Left lung (tissue), 14 donors: ENCODE measurements at places on chromosomes 5 and 9. TPM values are rescaled to one million over a fixed set of nuclear protein-coding genes. Genes with fewer than 3 reads are reported as not detected.

Gene CDH9
- polyA plus RNA-seq: not detected

Gene RNF183
- polyA plus RNA-seq: 0.59 TPM

Gene ANKRD18B
- polyA plus RNA-seq: 0.46 TPM

Gene MAMDC2
- 6.1 TPM for polyA plus RNA-seq

Gene GRXCR2
- polyA plus RNA-seq: not detected

Gene FGD3
- polyA plus RNA-seq: 8.7 TPM

Gene NUP155
- polyA plus RNA-seq: 31.0 TPM

Gene DEPDC1B
- 12.4 TPM for polyA plus RNA-seq

Gene RNF44
- polyA plus RNA-seq: 61.7 TPM

Gene GGTA1
- 10.2 TPM for polyA plus RNA-seq

Gene CARD6
- 5.9 TPM for polyA plus RNA-seq

Gene NUDT12
- polyA plus RNA-seq: 17.4 TPM

Gene PRDM9
- polyA plus RNA-seq: not detected

Gene DMRT3
- not detected for polyA plus RNA-seq

Gene PCDHA13
- 0.28 TPM for polyA plus RNA-seq

Gene IFNE
- 0.10 TPM for polyA plus RNA-seq

Gene TSSK1B
- polyA plus RNA-seq: 0.06 TPM

Gene PCDHB5
- polyA plus RNA-seq: 11.6 TPM

Gene PTGES
- 6.5 TPM for polyA plus RNA-seq

Gene SLC22A4
- 3.8 TPM for polyA plus RNA-seq

Gene ENTPD2
- polyA plus RNA-seq: 4.2 TPM

Gene TXNDC8
- not detected for polyA plus RNA-seq

Gene PCDHGA2
- 6.0 TPM for polyA plus RNA-seq

Gene ZNF483
- polyA plus RNA-seq: 3.3 TPM

Gene SLC6A7
- not detected for polyA plus RNA-seq

Gene TAF1L
- polyA plus RNA-seq: 0.08 TPM

Gene GEMIN5
- polyA plus RNA-seq: 23.1 TPM

Gene KCNT1
- 0.48 TPM for polyA plus RNA-seq

Gene SPATA31D3
- polyA plus RNA-seq: not detected

Gene SLC34A1
- polyA plus RNA-seq: not detected

Gene SHLD3
- 4.4 TPM for polyA plus RNA-seq

Gene CCL27
- 0.79 TPM for polyA plus RNA-seq
